ENCODE measurements at places on chromosomes 16 and 17.

- DNase-seq, result no peak
Measured at GRCh38 chr16:85500220-85500619, 112.9 kb upstream of the GSE1 start.

GRCh38 chr16:1074379-1074649 is 1.8 kb downstream of the SSTR5 start:
- no peak for DNase-seq

DNA sequence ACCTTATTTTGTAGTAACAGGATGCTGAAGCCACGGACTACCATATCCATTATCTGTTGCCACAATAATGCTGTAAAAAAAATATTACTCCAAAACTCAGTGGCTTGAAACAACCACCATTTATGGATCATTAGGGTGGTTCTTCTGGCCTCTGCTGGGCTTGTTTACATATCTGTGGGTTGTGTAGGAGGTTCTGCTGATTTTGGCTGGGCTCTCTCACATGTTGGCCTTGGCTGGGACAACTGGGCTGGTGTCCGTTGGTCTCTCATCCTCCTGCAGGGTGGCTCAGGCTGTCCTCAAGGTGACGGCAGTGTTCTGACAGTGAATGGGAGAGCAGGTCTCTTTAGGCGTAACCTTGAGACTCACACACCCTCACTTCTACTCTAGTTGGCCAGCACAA is 76.0 kb downstream of the GPR139 start:
- DNase-seq, result no peak

DNA sequence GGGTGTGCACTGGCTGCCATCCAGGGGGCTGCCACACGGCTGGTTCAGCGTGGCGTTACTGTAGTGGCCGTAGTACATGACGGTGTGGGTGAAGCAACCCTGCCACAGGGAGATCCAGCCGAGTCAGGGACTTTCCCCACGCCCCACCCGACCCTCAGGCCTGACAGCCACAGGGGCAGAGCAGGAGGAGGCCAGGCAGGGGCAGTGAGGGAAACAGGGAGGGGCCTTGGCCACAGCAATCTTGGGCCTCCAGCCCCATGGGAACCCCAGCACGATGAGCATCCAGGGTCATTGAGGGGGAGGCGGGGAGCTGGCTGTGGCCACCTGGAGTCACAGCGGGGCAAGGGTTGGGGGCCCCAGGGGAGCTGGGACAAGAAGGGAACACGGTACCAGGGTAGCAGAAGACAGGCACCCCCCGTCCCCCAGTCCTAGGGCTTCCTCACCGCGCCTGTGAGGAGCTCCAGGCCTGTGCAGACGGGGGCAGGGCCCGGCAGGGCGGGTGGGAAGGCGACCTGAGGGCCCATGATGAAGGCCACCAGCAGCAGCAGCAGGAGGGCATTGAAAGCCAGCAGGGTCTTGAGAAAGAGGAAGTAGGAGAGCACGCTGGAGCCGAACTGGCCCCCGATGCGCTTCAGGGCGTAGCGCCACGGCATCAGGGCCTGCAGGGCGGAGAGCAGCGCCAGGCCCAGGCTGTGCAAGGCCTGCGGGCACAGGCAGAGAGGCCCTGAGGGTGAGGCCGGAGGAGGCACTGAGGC is 4.3 kb downstream of the TMC6 start:
- DNase-seq, result no peak

DNA sequence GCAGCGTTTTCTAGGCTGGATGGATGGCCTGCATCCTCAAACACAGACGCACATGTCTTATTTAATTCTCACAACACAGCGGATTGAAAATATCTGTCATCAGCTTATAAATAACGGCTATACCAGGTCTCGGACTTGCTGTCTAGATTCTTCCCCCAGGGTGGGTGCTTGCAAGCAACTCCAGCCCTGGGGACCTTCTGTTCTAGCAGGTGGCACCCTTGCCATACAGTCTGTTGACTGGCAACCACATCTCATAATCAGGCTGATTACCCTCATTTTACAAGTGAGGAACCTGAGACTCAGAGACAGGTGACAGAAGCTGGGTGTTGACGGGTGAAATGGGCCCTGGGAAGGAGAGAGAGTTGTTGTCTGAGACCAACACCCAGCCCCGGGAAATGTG is 16.2 kb upstream of the SEZ6 start:
- no peak for DNase-seq

GRCh38 chr16:851209-851810 is 50.8 kb upstream of the GNG13 start:
- DNase-seq, result no peak

DNA sequence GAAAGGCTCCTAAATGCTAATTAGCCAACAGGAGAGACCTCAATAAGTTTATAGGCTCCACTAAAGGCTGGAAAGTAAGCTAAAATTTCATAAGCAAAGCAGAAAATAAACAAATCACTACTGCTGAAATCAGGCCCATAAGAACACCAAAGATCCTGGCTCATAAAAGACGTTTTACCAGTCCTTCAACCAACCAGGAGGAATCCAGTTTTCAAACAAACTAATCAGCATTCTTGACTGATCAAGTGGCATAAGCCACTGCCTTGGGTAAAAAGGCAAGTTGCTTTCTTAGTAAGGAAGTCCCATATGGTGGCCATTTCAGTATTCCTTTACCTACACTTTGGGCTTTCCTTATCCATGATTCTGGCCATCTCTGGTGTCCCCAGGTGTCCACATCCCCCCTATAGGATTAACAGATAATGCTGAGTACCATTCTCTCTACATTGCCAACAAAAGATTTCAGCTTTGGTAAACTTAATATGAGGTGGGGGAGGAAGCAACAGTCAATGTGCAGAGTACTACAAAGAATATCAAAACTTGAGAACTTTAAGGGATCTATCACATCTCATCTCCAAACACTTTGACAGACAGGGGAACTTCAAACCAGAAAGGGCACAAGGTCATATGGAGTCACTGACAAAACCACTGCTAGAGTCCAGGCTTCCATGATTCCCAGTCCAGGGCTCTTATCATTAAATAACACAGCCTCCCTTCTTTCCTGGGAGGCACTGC is 1.3 kb downstream of the TOM1L2 start:
- DNase-seq, result no peak
